ENCODE measurements at places on chromosomes 4 and X.

GRCh38 chr4:2634014-2634413 is 97.6 kb downstream of the FAM193A start:
- DNase-seq, result no peak

DNA sequence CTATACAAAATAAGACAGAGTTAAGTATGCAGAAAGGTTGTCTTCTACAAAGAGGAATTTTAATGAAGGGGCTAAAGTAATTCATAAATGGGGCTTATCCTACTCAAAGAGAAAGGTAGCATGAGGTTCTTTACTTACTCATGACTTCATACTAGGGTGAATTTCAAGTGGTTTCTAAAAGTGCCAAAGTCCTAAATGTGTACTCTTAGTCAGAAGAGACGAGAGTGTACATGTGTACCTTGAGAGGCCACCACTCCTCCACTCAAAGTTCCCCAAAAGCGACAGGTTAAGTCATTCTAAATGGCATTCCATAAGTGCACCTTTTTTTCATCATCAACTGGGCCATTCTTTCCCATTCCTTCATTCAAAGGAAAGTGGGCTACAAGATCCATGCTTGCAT is 21.9 kb downstream of the EDA2R start:
- DNase-seq, result no peak

DNA sequence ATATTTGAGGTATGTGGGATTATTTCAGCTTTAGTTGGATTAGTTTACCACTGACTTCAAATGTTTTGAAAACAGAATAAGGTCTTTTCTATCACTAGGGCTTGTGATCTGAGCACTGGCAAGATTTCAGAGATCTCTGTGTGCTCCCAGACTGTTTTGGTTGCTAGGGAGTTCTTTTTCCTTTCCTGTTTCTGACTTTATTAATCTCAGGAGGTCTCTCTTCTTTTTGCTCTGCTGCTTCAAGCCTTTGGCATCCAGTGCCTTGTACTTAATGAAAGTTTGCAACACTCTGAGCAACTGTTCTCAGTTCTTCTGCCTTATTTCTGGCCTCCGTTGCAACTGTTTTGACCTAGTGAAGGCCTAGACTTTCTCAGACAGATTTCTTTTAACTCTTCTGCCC is 32.1 kb upstream of the PAQR3 start:
- no peak for DNase-seq

DNA sequence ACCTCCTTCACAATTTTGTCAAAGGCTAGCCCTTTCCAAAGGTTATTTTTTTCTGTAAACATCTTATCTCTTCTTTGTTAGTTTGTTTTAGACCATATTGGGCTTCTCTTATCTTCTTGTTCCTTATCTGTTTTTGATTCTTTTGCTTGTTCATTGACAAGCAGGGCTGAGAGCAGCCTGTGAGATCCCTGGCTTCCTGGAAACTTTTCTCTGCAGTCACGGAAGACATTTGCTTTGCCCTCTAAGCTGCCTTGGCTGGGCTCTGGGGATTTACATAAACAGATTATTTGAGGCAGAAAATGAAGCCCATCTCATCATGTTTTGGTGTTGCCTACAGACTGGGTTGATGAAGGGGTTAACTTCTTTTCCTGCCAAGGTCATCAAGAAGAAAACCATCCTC is 157.4 kb upstream of the AMOT start:
- no peak for DNase-seq

GRCh38 chr4:164412246-164412645 is 341.7 kb upstream of the SMIM31 start:
- no peak for DNase-seq

GRCh38 chr4:106194801-106195200 is 121.2 kb downstream of the TBCK start:
- no peak for DNase-seq
